ENCODE measurements at places on chromosomes 3 and 15.

DNA sequence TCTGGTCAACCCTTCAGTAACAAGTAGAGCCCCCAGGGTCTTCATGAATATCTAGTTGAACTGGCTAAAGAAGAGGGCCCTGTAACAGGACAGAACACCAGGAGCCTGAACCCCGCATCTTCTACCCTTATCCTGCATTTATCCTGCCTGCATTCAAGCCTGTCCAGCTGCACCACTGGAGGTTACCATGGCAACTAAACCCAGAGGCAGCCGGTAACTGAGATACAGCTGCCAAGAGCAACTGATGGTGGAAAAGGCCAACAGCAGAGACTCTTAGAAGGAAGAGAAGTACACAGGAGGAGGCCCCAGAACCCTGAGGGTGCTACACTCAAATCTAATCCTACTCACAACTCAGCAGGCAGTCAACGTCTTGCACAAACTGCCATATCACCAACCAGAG is 3.7 kb upstream of the PRKAR2A start:
- no peak for DNase-seq

DNA sequence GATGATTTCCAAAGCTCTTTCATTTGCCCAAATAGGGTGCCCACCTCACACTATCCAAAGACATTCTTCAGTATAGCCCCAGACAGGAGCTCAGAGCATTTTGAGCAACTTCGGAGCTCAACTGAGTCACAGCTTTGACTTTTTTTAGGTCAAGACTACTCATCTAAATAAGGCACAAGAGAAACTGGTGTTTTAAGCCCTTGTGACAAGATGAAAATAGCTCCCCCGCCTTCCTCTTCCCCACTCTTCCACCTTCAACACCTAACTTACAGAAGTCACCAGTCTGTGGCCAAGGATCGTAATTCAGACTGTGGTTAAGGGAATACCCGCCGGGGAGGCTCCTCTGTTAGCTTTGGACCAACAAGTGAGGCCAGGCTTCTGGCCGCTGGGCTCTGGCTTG is 60.4 kb upstream of the CA12 start:
- no peak for DNase-seq

GRCh38 chr3:73461547-73461946 is 163.2 kb downstream of the PDZRN3 start:
- DNase-seq: no peak

- DNase-seq: no peak
These were observed 34.2 kb downstream of the ATP2B2 start for GRCh38 chr3:10471054-10471688.

GRCh38 chr3:126480206-126480605 is 4.5 kb upstream of the ZXDC start:
- DNase-seq: no peak

DNA sequence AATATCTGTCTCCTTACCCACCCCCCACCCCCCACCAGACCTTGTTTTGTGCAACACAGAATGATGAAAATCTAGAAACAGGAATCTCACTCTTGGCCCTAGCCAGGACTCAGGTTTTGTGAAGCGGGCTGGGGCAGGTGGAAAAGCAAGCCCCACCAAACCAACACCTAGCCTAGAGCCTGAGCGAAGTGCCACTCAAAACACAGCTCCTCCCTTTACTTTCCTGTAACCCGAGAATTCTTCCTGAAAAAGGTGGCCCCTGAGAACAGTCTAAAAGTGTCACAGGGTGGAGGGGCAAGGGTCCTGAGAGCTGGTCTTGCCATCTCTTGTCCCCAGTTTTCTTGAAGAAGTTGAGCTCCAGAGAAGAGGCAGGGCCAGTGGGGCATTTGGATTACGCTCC is 17.4 kb upstream of the RPUSD3 start:
- DNase-seq: no peak

- no peak for DNase-seq
These were observed 128.4 kb downstream of the NECTIN3 start for GRCh38 chr3:111200027-111200426.

DNA sequence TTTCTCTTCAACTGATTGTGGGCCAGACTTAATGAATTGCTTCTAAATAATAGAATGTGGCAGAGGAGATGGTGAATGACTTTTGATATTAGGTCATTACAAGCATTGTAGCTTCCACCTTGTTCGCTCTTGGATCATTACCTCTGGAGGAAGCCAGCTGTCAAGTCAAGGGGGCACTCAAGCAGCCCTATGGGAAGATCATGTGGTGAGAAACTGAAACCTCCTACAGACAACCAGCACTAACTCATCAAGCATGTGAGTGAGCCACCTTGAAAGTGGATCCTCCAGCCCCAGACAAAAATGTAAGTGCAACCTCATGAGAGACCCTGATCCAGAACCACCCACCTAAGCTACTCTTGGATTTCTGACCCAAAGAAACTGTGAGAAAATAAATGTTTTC is 109.8 kb upstream of the TBC1D5 start:
- no peak for DNase-seq

- no peak for DNase-seq
These were observed 8.8 kb upstream of the CPOX start for GRCh38 chr3:98602078-98602678.

- DNase-seq: no peak
These were observed 97.3 kb downstream of the DAPK2 start for GRCh38 chr15:63948971-63949370.

DNA sequence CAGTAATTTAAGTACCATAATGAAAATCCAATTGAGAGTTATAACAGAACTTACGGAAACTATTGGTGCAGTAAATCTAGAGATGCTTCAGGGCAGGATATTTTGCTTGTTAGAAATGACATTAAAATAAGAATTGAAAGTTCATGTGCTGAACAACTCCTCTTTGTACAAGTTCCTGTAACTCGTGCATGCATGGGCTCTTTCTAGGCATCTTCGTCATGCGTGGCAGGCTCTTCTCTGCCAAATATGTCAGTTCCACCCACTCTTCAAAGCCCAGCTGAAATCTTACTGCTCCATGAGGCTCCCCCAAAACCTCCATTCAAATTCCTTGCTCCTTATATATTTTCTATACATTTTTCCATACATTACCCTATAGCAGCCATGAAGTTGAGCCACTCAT is 48.7 kb downstream of the FBN1 start:
- no peak for DNase-seq

- DNase-seq: no peak
These were observed 3.1 kb downstream of the STAG1 start for GRCh38 chr3:136749091-136749490.

DNA sequence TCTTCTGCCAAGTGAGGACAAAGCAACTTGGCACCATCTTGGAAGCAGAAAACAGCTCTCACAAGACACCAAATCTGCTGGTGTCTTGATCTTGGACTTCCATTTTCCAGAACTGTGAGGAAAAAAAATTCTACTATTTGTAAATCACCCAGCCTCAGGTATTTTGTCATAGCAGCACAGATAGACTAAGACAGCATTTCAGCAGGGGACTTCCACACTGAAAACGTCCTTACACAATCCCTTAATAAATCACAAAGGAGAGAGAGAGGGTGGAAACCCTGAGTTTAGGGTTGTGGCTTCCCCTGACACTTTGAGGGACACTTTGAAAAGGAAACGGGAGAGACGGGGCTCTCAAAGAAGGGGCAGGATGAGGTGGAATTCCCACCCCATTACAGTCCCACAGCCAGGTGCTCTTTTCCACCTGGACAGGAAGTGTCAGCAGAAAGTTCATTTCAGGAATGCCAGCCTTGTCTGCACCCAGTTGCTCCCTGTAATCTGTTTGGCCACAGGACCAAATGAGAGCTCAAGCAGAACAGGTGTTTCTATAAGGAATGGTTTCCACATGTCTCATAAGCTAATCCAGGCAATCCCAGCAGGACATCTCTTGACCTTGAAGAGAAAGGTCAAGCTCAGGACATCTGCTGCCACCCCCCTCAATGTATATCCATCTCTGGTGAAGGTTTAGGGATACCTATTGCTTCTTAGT is 51.3 kb downstream of the MYLK start:
- DNase-seq: no peak

- no peak for DNase-seq
These were observed 6.9 kb downstream of the XXYLT1 start for GRCh38 chr3:195263925-195264600.

GRCh38 chr15:75696311-75696720 is 16.3 kb downstream of the CSPG4 start:
- DNase-seq: no peak

GRCh38 chr3:194061421-194062030 is 74.4 kb upstream of the HES1 start:
- no peak for DNase-seq

GRCh38 chr3:151303751-151304150 is 12.9 kb downstream of the GPR87 start:
- DNase-seq: no peak

GRCh38 chr3:129657261-129658046 is 51.0 kb upstream of the PLXND1 start:
- no peak for DNase-seq

DNA sequence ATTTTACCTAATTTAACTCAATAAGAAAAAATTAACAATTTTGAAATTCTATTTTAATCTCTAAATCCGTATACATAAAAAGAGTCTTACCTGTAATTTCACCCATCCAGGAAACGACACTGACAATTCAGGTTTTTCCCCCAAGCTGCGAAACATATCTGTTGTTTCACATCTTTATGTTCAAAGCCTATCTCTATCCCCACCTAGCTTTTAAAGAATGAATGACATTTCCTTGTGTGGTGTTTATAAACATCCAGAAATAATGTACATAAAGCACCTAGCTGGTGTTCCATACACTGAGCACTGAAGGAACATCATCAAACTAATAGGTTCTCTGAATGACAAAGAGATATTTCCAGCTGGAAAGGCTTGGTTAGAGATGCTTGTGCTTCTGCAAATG is 867.8 kb downstream of the SQOR start:
- DNase-seq: no peak

DNA sequence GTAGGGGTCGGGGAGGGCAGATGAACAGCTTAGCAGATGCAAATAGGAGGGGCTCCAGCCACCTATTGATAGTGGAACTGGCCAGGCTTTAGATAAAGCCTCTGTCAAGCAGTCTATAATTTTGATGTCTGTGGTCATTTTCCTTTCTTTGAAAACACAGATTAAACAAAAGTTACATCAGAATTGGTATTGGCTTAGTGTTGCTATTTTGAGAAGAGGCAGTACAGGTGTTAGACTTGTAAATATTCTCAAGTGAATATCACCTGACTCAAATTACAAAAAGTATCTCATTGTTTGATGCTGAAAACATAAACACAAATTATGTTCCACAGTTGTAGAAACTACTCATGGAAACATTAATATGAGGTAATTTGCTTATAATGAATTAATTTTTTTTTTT is 18.1 kb downstream of the GHRL start:
- no peak for DNase-seq

DNA sequence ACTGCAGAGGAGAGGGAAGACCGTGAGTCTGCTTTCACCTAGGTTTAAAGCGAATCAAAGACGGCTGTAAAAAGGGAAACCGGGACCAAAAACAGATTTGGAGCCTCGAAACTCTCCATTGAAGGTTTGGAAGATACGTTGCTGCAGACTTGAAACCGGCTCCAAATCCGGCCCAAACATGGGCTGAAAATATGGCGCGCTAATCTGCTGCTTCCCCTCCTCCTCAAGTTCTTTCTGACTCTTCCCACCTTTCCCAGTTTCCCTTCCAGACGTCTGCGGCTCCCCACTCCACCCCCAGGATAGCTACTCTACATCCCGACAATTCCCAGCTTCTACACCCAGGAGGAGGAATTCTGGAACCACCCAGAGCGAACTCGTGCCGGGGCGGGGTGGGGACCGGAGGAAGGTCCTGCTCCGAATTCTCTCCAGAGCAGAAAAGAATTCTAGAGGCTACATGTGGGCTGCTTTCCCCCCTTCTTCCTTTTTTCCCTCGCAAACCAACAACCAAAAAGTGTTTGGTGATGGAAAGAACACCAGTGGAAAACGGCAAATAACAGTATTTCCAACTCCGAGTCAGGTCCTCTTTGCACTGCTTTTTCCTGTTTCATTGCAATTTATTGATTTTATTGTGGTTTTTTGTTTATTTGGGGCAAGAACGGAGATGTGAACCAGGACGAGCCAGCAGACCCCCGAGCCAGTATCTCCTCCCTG is 8.5 kb downstream of the EOMES start:
- DNase-seq: no peak

DNA sequence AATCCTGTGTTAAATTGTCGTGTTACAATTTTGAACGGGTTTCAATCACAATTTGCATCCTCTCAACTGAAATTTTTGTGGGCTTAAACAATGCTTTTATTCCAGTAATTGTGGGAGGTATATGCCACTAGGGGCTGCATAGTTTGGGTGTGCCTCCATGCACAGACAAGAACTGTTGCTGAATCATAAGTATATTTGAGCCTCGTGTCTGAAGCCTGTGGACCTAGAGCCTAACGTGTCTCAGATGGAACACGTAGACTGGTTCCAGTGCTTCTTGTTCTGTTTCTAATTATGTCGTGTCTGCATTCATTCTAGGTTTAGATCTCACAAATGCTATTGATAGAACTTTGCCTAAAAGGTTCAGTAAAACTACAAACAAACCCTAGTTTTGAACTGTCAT is 363.4 kb downstream of the RBMS3 start:
- no peak for DNase-seq

- DNase-seq: no peak
These were observed 44.8 kb downstream of the FOXL2 start for GRCh38 chr3:138902171-138902570.

GRCh38 chr3:172034786-172035685 is 4.3 kb upstream of the FNDC3B start:
- no peak for DNase-seq

GRCh38 chr15:35557012-35557411 is 11.0 kb upstream of the DPH6 start:
- DNase-seq: no peak

- DNase-seq: no peak
These were observed 121.5 kb downstream of the XXYLT1 start for GRCh38 chr3:195149292-195150030.

- no peak for DNase-seq
These were observed 30.1 kb downstream of the ISL2 start for GRCh38 chr15:76366714-76367113.

DNA sequence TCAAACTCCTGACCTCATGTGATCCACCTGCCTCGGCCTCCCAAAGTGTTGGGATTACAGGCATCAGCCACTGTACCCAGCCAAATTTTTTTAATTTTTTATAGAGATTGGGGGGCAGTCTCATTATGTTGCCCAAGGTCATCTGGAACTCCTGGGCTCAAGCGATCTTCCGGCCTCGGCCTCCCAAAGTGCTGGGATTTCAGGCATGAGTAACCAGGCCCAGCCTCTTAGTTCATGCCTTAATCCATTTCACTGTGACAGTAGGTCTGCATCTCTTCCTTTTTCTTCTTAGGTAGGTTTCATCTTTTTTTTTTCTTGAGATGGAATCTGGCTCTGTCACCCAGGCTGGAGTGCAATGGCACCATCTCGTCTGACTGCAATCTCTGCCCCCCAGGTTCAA is 37.3 kb upstream of the PPP4R2 start:
- no peak for DNase-seq

GRCh38 chr15:85767785-85768529 is 26.8 kb downstream of the KLHL25 start:
- DNase-seq: no peak

Data from stimulated activated CD4-positive, alpha-beta T cell treated with anti-CD3 and anti-CD28 coated beads, TNF-alpha, amount 100 ng/mL, for 24 hours (primary cell).